Suppressor macrophage treated with lipopolysaccharide for 4 hours (primary cell): ENCODE measurements at places on chromosomes 4 and X.
A peak's percentile ranks its signal among the peaks of the same experiment; 100 is the strongest.

GRCh38 chr4:101020956-101021355 is 326.4 kb downstream of the PPP3CA start:
- peak; percentile 34 for DNase-seq

DNA sequence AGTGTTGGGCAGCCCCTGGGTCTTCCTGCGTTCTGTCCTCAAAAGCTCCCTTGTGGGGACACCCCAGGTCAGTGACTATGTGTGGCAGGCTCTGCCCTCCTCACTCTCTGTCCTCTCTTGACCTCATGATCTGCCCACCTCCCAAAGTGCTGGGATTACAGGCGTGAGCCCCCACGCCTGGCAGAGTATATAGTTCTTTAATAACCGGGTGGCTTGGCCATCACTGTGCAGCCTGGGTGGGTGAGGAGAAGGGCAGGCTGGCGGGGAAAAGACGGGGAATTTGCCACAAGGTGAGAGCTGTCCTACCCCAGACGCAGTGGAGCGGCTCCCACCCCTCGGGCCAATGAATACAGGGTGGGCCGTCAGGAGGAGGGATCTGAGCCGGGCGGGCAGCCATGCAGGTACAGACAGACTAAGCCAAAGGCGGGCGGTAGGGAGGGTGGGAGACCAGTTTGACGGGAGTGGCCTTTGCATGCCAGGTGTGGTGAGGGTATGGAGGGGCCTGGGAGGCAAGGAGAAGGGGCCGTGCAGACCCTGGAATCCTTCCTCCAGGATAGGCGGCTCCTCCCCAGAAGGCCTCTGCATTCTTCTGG is 2.5 kb downstream of the SH3BP2 start:
- DNase-seq, result no peak

GRCh38 chrX:56281789-56282188 is 49.6 kb downstream of the KLF8 start:
- peak; percentile 0 for DNase-seq

DNA sequence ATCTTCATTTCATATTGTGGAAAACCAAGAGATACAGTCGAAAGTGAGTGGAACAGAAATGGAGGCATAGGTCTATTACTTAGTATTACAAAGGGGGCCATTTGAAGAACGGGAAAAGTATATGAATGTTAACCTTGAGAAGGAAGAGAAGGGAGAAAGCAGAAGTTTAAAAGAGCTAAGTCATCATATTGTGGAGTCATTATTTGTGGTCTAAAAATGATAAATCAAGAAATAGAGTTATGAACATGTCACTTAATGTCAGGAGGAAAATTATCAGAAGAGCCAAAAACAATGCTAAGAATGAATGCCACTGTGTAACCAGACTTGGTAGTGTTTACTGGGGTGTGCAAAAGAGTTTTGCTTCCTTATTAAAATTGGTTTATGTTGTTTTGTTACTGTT is 589.5 kb upstream of the LCORL start:
- DNase-seq, result no peak

- peak; percentile 35 for DNase-seq
Observed at GRCh38 chrX:109533005-109533404, 3.6 kb upstream of the NXT2 start.

GRCh38 chrX:133796282-133796681 is 189.1 kb downstream of the GPC3 start:
- no peak for DNase-seq

DNA sequence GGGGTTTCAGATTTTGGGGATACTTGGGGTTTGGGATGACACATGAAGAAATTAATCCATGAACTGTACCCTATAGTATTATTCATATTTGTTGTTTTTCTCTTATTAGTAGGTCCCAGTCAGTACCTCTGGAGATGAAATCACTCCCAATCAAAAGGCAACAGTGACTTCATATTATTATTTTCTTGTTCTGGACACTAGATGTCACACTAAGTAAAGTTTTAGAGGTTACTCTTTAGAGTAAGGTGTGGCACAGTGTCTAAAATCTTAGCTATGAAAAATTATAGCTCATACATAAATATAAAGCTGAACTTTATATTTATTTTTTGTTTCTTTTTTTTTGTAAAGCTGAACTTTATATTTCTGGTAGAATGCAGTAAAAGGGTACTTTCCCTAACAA is 35.1 kb downstream of the FAM114A1 start:
- DNase-seq, result peak; percentile 50

GRCh38 chr4:4555916-4556315 is 14.1 kb upstream of the STX18 start:
- no peak for DNase-seq

DNA sequence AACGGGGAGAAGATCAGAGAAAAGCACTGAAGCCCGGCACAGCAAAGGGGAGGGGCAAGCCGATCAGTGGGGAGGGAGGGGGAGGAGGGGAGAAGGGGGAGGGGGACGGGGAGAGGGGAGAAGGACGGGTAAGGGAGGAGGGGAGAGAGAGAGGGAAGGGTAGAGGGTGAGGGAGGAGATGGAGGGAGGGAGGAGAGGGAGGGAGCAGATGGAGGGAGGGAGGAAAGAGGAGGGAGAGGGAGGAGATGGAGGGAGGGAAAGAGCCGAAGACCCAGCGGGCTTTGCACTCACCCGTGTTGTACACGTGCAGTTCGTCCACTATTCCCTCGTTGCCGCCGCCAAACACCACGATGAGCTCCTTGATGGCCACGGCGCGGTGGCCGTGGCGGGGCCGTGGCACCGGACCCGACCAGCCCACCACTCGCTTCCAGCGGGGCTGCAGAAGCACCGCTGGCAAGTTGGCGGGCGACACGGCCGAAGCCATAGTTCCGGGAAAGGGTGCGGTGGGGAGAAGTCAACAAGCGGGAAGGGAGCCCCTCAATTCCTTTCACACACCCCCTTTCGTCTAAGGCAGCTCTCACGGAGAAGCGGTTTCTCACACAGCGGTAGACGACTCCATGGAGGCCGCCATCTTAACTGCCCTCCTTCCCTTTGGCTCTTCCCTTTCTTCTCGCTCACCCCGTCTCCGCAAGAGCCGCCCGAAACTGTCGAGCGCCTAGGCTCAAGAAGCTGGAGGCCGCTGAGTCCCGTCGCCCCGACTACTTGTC is 1.1 kb downstream of the HCFC1 start:
- DNase-seq, result peak; percentile 12

- DNase-seq, result no peak
Observed at GRCh38 chrX:123590842-123591486, 141.9 kb downstream of the THOC2 start.

- DNase-seq, result no peak
Observed at GRCh38 chrX:3514996-3515395, 168.5 kb upstream of the MXRA5 start.

- DNase-seq, result peak; percentile 57
Observed at GRCh38 chrX:136711147-136711546, 63.2 kb downstream of the CD40LG start.

DNA sequence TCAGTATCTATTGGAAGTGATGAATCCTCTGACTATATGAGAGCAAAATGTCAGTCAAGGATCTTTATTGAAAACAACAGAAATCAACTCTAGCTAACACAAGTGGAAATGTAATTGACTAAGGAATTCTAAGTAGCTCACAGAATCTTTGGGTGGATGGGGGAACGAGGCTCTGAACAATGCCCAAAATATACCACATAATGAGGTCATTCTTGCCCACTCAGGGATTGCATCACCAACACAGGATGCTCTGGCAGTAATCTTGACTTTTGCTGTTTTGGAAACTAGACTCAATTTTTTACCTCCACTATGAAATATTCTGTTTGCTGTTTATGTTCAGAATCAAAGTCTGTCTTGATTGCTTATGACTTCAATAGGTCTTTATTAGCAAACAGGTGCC is 127.4 kb upstream of the UNC5C start:
- DNase-seq, result no peak
